ENCODE measurements at places on chromosomes 12 and 14.

DNA sequence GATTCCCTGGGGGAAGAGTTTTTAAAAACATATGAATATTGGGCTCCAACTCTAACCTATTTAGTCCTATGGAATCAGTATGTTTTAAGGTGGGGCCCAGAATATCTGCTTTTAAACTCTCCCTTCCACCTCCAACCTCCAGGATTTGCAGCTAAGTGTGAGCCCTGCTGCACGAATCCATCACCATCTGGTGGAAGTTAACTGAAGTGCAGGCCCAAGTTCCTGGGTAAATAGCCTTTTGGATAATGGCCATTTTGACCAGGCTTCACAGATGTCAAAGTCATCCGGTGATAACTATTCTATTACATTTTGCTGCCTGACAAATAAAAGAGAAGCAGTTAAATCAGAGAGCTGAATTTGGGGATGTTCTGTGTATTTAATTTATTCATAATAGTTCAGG lies 58.1 kb upstream of the RMST start:
- no peak for DNase-seq

GRCh38 chr14:32408018-32408417 lies 78.9 kb downstream of the AKAP6 start:
- DNase-seq: no peak

DNA sequence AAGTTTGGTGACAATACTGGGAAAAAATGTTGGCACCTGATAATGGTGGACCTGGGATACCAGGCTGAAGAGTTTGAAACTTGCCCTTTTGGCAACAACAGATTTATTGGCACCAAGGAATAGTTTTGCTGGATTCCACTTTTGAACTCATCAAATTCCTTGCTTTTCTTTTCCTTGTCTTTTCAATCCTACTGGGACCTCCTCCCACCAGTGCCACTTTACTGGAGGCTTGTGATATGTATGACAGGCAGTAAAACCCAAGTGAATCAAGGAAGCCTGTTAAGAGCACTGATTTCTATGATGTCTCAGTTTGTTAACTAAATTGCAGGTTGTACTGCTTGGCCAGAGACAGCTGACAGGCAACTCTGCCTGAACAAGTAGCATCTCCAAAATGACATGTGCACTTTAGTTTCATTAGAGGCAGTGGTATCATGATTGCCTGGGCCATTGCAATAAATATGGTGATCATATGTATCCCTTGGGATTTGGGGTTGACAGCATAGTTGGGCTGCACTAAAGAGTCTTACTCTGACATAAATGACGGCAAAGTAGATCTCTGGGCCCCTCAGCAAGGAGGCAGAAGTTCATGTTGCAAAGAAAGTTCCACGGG lies 565.4 kb downstream of the DIO2 start:
- no peak for DNase-seq

DNA sequence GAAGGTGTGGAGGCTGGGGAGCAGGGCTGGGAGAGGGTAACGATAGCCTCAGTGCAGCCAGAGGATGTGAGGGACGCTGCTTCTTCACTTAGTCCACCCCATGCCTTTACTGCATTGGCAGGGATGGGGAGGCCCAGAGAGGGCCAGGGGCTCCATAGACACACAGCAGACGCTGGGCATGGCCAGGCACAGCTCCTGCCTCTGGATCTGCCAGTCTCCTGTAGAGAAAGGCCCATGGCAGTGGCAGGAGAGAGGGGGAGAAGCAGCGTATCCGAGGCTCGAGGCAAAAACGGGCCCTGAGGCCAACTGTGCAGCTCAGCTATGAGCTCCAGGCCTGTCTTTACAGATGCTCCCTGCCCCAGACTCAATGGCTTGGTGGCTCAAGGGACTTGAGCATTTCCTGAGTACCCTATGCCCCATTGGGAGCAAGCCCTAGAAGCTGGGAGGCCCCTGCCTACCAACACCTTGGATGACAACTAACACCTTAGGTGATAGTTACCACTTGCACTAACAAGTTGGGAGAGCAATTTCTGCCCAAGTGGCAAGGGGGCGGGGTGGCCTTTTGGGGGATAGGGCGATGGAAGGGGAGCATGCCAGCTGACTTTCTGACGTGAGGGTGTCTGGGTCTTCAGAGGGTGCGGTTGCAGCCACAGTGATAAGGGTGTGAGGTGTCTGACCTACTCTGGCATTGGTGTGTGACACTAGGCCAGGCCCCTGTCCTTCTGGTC lies 5.0 kb upstream of the LBHD2 start:
- DNase-seq: no peak

GRCh38 chr12:130465046-130465445 lies 127.4 kb downstream of the PIWIL1 start:
- no peak for DNase-seq

DNA sequence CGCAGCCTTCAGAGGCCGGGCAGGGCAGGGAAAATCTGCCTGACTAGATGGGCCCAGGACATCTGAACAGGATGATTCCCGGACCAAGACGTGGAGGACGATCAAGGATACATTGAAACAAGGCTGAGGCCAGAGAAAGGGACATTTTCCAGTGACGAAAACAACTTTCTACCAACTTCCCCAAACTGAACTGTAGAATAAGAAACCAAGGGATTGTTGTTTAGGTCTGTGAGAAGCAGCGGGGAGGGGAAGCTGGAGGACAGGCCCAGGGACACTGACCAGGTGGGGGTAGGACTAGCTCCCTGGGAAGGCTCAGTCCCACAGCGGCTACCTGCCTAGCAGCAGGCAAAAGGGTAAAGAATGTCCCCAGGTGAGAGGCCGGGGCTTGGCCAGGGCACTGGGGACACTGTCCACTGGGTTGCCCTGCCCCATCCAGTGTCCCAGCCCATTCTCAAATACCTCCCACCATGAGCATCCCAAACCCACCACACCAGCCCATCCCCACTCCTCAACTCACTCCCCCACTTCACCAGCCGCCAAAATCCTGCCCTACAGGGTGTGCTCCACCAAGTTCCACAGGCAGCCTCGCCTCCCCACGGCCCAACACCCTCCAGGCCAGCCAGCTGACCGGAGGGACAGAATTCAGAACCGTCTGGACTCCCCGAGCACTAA lies 995 bp downstream of the TNFRSF1A start:
- DNase-seq: no peak

- DNase-seq: no peak
These were observed 364.1 kb upstream of the SFSWAP start for GRCh38 chr12:131346555-131347344.

DNA sequence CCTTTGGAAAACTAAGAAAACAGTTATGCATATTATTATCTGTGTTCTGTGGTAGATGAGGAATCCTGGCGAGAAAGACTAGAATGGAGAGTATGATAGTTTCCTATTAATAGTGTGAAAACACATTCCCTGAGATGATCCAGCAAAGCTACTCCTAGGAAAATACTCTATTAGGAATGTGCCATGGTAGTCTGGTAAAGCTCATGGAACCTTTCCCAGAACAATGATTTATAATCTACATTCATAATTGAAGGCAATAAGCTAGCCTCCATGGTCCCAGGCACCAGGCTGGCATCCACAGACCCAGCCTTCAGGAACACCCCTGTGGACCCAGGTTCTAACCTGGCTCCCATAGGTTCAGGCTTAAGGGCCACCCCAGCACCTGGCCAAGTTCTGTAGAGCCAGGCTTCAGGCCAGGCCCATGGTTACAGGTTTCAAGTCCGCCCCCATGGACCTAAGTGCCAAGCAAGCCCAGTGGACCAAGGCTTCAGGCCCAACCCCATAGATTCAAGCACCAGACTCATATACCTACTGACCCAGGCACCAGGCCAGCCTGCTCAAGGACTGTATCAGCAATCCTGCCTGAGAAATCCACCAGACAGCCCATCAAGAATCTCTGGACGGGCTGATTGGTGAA lies 72.2 kb downstream of the ITPR2 start:
- no peak for DNase-seq

DNA sequence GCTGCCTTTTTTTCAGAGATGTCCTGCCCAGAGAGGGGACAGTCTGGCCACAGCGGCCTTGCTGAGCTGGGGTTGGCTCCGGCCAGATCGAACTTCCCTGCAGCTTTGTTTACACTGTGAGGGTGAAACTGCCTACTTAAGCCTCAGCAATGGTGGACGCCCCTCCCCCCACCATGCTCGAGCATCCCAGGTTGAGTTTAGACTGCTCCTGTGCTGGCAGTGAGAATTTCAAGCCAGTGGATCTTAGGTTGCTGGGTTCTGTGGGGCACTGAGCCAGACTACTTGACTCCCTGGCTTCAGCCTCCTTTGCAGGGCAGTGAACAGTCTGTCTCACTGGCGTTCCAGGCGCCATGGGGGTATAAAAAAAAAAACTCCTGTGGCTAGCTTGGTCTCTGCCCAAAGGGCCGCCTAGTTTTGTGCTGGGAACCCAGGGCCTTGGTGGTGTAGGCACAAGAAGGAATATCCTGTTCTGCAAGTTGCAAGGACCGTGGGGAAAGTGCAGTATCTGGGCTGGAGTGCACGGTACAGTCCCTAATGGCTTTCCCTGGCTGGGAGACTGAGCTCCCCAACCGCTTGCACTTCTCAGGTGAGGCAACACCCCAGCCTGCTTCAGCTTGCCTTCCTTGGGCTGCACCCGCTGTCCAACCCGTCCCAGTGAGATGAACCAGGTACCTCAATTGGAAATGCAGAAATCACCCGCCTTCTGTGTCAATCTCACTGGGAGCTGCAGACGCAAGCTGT lies 79.1 kb downstream of the LRIG3 start:
- DNase-seq: no peak

DNA sequence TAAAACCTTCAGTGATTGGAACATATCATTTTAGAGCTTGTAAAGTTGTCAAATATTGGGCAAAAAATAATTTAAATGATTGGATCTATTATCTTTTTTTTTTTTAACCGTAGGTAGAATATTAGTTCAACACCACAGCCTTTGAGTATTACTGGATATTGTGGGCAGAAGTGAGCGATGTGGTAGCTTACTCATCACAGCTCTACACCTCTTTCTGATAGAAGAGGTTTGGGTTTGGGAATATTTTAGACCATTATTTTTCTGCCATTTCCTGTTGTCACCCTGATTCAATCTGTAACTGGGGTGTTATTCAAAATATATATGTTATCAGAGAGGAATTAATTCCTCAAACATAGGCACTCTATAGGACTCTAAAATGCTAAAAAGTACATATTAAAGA lies 34.8 kb upstream of the SLC38A2 start:
- no peak for DNase-seq

- DNase-seq: no peak
These were observed 81.6 kb upstream of the MANSC4 start for GRCh38 chr12:27861428-27862167.

GRCh38 chr12:113456761-113457160 lies 14.9 kb downstream of the LHX5 start:
- no peak for DNase-seq

DNA sequence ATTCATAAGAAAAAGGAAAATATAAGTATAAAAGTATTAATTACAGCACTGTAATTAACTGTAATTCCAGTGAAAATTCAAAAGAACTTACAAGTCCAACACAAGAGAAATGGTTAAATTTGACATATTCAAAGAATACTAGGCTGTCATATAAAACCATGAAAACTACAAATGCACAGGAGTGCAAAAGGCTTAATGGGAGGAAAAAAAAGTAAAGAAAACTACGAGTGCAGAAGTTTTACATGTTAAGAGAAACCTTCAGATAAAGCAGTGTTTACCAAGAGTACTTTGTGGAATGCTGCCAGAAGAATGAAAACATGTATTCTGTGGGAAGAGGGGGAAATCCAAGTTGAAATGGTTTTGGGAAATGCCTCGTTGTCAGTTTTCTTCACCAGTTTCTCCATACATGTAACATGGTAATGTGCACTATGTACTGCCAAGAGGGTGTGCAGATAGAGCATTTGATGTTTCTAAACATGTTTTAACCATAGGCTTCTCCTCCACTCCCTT lies 9.1 kb downstream of the HEATR5A start:
- no peak for DNase-seq

DNA sequence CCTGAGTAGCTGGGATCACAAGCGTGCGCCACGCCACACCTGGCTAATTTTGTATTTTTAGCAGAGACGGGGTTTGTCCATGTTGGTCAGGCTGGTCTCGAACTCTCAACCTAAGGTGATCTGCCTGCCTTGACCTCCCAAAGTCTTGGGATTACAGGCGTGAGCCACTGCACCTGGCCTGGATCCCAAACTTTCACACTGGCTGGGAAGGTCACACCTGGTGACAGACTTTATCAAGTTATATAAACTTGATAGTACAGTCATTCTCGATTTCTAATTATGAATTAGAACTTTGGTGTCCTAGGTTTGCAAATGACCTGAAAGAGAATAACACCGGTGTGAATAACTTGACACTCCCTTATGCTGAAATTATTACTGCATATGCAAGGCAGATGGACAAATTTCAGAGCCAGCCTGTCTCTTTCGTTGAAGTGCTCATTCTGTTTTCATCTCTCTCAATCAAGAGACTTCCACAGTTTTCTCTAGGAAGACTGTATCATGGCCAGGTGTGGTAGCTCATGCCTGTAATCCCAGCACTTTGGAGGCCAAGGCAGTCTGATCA lies 5.9 kb downstream of the PLBD1 start:
- no peak for DNase-seq

DNA sequence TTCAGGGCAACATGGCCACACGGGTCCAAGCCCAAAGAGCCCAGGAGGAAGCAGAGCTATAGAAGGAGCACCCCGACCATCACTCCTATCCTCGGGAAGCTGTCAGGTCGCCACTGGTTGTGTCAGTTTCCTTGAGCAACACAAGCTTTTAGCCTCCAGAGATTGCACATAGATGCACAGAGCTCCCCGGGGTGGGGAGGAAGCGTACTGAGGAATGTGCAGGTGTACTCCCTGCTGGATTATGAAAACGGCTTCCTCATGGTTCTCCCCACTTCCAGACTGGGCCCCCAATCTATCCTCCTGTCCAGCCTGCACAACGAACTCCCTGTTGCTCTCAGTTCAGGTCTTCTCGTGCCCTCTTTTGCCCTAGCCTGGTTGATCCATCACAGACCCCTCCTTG lies 30.3 kb upstream of the IRF2BPL start:
- no peak for DNase-seq

GRCh38 chr12:128771681-128772080 lies 52.1 kb downstream of the SLC15A4 start:
- DNase-seq: no peak

DNA sequence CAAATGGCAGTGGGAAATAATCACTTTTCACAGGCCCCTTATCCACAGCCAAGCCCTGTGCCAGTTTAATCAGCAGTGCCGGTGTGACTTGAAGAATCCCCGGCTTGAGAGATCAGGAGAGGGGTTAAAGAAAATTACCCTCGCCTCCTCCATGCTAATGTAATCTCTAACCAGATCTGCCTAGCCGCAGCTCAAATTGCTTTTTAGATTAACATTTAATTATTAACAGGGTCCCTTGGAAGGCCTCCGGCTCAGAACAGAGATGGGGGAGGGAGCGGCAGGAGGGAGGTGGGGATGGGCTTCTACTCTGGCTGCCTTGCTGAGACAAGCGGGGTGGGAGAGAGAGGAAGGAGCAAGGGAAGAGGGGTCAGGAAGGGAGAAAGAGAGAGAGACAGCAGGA lies 24.0 kb downstream of the FAM222A start:
- no peak for DNase-seq

DNA sequence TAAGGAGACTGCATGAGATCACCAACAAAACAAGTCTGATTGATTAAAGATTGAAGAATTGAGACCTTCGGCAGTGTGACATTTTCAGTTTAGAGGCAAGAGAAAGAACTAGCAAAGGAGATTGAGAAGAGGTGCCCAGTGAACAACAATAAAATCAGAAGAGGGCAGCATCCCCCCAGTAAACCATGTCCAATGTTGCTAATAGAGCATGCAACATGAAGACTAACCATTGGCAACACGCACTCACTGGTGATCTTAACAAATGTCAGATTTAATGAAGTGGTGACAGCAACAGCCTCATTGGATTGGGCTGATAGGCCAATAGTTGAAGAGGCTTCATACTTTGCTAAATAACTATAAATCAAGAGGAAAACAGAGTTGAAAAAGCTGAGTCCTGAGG lies 20.7 kb upstream of the TAS2R14 start:
- no peak for DNase-seq

- no peak for DNase-seq
These were observed 16.2 kb downstream of the PYGL start for GRCh38 chr14:50928002-50928635.

All from CD4-positive, alpha-beta T cell treated with Interleukin-17A for 4 hours (primary cell).